Fibroblast of lung (primary cell): ENCODE measurements at places on chromosomes 5 and 9. TPM values are rescaled to one million over a fixed set of nuclear protein-coding genes. Genes with fewer than 3 reads are reported as not detected.

Gene KCNMB1
- not detected in 2 replicates for total RNA-seq

Gene LVRN
- total RNA-seq, result 0.17 and 0.26 TPM in 2 replicates

Gene OR13C4
- not detected in 2 replicates for total RNA-seq

Gene GFI1B
- under 0.01 TPM in 1 of 2 replicates, not detected in the other for total RNA-seq

Gene PCDHGA4
- total RNA-seq, result 2.8 and 7.6 TPM in 2 replicates

Gene SIT1
- total RNA-seq, result 0.17 TPM in 1 of 2 replicates, not detected in the other

Gene PTTG1
- 17.5 and 77.5 TPM in 2 replicates for total RNA-seq

Gene FOXD4L4
- 0.26 TPM in 1 of 2 replicates, not detected in the other for total RNA-seq

Gene GARIN3
- not detected in 2 replicates for total RNA-seq

Gene HAVCR1
- total RNA-seq, result not detected in 2 replicates

Gene PROB1
- 0.77 and 1.5 TPM in 2 replicates for total RNA-seq

Gene DDX46
- 15.9 and 18.7 TPM in 2 replicates for total RNA-seq

Gene RMI1
- total RNA-seq, result 3.6 and 5.0 TPM in 2 replicates

Gene SH3GL2
- under 0.01 and 0.17 TPM in 2 replicates for total RNA-seq

Gene PAEP
- not detected in 2 replicates for total RNA-seq

Gene NCBP1
- total RNA-seq, result 36.5 and 42.9 TPM in 2 replicates

Gene CFAP77
- 0.26 TPM in 1 of 2 replicates, not detected in the other for total RNA-seq

Gene ADGRV1
- total RNA-seq, result under 0.01 and 0.17 TPM in 2 replicates

Gene GRXCR2
- not detected in 2 replicates for total RNA-seq

Gene ORM2
- not detected in 2 replicates for total RNA-seq
